Activated CD4-positive, alpha-beta memory T cell treated with anti-CD3 and anti-CD28 coated beads for 36 hours (primary cell): ENCODE measurements at places on chromosomes 1 and 21. TPM values are rescaled to one million over a fixed set of nuclear protein-coding genes. Genes with fewer than 3 reads are reported as not detected.

DNA sequence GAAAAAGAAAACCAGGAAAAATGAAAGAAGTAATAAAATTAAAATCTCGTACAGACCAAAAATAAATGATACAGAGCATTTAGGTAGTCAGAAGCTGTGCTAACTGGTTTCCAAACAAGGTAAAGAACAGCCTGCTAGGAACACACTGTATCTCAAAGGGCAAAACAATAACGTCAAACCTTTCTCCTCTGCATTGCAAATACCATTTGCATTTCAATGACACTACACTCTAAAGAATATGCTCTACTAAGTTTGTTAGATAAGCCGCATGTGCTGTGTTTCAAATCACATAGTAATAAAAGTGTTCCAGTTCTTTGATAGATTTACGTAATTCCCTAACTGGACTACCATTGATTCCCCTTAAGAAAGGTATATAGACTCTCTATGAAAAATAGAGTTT lies 648.8 kb downstream of the PLA2G4A start:
- no peak for DNase-seq

- DNase-seq, result no peak
These were observed 85.9 kb upstream of the IVNS1ABP start for GRCh38 chr1:185402930-185403329.

- DNase-seq, result no peak
These were observed 24.0 kb downstream of the L1TD1 start for GRCh38 chr1:62218604-62219003.

DNA sequence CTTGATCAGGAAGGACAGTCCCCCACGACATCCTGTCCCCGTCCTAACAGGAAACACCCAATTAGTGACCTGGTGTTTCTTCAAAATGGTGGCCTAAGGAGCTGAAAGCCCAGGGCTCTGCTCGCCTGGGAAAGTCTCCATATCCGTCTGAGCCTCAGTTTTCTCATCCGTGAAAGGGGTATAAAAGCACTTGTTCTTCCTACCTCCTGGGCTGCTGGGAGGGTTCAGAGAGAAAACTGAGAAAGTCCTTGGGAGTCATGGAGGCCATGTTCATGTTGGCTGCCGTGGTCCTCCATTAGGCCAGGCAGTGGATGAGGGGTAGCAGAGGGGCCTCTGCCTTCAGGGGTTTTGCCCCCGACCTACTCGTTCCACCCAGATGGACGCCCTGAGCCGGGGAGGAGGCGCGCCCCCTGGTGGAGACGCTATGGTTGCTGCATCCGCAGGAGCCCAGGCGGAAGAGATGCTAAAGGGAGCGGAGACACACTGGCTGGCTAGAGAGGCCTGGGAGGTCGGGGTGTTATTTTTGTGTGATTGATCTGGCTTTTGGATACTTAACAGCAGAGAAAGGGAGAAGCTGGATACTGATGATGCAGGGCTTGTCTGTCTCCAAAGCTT lies 113.5 kb downstream of the PRDM2 start:
- peak; percentile 73 for DNase-seq

GRCh38 chr1:8004113-8004802 lies 21.9 kb downstream of the ERRFI1 start:
- DNase-seq, result no peak

- peak; percentile 40 for DNase-seq
These were observed 8.6 kb downstream of the LAMC2 start for GRCh38 chr1:183194527-183195141.

DNA sequence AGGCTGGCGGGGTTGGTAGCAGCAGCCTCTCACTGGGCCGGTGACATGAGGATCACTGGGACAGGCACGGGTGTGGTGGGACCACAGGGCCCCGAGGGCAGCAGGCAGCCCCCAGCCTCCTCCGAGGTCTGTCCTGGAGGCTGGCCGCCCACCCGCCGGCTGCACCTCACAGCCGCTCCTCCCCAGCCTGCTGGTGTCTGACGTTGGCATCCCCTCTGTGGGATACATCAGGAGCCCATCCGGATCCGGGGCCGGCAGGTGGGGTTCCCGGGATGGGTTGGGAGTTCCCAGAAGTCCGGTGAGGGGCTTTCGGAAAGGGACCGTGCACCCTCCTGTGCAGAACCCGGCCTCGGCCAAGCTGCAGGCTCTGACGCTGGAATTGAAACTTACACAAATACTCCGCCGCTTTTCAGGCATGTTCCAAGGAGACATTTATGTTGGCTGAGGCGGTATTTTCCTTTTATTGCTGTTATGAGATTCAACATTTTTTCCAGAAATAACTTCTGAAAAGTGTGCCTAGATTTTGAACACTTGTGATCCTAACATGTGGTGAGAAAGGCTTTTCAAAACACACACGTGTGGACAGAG lies 142.1 kb upstream of the ARHGEF16 start:
- no peak for DNase-seq

DNA sequence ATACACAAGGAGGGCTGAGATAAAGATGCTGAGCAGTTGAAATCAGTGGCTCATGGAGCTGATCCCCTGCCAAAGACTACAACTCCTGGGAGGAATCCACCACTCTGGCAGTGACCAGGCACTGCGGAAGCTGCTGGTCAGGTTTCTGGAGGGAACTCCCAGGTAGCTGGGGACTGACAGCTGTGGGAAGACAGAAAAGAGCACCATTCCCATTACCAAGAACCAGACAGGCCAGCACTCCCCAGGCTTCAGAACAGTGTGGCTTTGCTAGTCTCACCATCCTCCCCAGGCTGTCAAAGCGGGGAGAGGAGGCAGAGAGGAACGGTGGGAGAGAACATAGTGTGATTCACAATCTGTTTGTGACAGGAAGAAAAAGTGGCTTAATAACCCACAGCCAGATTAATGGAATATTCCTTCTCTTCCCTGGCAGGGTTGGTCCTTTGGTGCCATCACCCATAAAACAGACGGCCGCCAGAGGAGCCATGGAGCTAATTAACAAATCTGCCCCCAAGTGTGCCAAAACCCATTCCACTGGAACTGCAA lies 92.1 kb downstream of the MAB21L3 start:
- DNase-seq, result no peak

Gene SLC25A34
- 1.5 TPM for total RNA-seq

- no peak for DNase-seq
These were observed 1171.0 kb downstream of the MRPL39 start for GRCh38 chr21:24436236-24436635.

- DNase-seq, result peak; percentile 55
These were observed 34.0 kb downstream of the PCSK9 start for GRCh38 chr1:55073187-55073916.

DNA sequence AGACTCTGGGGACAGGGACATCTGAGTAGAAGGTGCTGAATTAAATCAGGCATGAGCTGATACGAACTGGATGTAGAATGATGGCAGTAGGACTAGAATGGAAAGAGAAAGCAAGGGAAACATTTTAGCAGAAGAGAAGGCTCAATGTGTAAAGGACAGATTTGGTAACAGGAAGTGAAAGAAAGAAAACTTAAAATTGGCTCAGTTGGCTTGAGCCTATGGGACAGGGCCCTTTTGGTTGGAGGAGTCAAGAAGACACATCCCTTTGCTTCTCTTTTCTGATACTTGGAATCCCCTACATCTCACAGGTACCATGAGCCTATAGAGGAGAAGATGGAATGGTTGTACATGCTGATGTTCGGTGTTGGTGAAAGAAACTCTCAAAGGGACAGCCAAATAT lies 300.6 kb upstream of the PLXNA2 start:
- DNase-seq, result no peak

DNA sequence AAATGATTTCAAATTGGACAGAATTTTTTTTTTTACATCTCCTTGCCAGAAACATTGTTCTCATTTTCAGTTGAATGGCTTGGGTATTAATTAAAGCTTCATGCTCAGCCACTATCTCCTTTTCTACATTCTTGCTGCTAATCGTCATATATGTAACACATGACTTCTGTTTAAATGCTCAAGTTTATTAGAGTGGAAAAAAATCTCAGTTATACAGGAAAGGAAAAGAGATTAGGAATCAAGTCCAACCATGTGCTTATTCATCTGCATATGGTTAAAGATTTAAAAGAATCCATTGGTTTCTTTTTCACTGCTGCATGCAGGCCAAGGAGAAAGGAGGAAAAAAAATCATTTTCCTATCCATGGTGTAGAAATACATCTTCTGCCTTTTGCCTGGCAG lies 47.3 kb upstream of the CNN3 start:
- no peak for DNase-seq

DNA sequence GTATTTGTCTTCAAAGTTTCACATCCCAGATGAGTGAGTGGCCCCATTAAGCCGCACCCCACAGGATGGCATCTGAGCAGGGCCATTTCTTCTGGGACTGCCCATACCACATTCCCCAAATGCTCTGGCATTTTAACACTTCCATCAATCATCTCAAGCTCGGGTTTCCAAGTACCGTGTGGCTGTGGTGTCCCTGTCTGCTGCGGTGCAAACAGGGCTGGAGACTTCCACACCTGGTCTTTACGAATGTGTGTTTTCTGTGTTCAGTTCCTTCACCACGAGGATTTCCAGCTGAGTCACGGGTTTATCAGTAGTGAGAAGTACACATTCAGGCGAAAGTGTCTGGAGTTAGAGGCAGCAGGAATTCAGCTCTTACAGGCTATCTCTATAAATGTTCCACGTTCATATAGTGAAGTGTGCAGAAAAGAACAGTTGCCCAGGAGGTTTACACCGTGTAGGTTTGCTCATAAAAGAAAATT lies 195.2 kb downstream of the RHOU start:
- DNase-seq, result no peak

- no peak for DNase-seq
These were observed 357.9 kb upstream of the DUSP10 start for GRCh38 chr1:222099746-222100145.

GRCh38 chr1:62325081-62325480 lies 5.8 kb upstream of the KANK4 start:
- no peak for DNase-seq

Gene LMX1A
- not detected for total RNA-seq

Gene SPRR1B
- not detected for total RNA-seq

DNA sequence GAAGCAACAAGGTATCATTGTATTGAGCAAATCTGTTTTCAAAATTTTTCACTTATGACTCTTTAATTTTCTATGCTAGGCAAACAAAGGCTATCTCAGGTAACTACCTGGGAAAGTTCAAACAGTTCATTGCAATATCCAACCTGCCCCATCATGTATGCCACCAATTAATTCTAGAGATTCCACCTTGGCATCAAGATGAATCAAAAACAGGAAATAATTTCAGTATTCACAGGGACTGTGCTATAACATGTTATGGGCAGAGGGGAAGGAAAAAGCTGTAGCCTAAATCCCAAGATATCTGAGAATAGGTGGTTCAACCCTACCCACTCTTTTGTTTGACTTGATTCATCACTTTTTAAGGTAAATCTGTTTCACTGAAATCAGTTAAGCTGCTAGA lies 67.5 kb upstream of the SH3GLB1 start:
- no peak for DNase-seq

DNA sequence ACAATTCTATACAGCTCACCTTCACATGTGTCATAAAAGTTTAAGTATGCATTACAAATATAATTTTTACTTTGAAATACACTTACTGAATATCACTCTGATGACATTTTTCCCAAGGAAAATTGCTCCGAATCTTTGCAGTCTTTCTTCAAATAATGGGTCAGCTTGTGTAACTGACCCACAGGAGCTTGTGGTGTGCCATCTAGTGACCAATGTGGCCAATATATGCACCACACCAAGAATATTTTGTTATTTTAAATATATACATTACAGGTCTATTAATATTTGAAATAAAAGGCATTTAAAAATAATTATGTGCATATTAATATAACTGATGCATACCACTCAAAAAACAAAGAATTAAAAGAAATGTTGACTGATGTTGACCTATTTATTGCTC lies 271.4 kb downstream of the TBX15 start:
- DNase-seq, result no peak

- DNase-seq, result peak; percentile 94
These were observed 721 bp downstream of the PBXIP1 start for GRCh38 chr1:154955039-154955717.

- DNase-seq, result no peak
These were observed 103.6 kb upstream of the BACE2 start for GRCh38 chr21:41064334-41064791.

- DNase-seq, result no peak
These were observed 1.0 kb upstream of the DIRAS3 start for GRCh38 chr1:68051475-68051874.

DNA sequence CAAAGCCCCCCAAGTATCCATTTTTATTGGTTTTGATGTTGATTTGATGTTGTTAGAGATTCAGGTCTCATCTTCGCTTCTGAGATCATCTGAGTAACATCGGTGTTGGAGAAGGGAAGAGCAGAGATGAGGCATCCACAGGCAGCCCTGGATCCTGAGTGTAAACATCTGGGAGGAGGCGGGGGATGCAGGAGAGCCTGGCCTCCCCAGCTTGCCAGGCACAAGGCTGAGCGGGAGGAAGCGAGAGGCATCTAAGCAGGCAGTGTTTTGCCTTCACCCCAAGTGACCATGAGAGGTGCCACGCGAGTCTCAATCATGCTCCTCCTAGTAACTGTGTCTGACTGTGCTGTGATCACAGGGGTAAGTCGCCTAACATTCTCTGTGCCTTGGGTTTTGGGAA lies at the start of gene PROK1:
TSS of gene PROK1 (plus strand) at position 221 of the 400 bp plus-strand sequence. CDS start at position 289, 68 bp downstream.
- no peak for DNase-seq

DNA sequence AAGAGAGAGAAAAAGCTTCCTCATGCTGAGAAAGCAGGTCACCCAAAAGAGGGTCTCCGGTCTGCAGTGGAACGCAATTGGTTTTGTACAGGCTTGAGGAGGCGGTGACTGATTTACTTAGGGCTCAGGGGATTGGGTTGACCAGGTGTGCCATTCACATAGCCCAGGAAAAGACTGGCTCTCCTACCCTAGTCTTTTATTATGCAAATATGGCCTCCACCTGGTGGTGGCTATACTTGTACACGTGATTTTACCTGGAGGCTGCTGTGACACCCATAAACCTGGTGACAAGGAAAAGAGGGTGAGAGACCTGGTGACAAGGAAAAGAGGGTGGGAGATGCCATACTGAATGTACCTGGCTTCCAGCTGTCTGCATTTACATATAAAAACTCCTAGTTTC lies 49.9 kb downstream of the DNTTIP2 start:
- DNase-seq, result no peak

Gene HMCN1
- total RNA-seq, result not detected

GRCh38 chr21:46621457-46622182 lies 13.9 kb upstream of the PRMT2 start:
- peak; percentile 28 for DNase-seq

- no peak for DNase-seq
These were observed 33.3 kb upstream of the CNTN2 start for GRCh38 chr1:205009670-205010069.

DNA sequence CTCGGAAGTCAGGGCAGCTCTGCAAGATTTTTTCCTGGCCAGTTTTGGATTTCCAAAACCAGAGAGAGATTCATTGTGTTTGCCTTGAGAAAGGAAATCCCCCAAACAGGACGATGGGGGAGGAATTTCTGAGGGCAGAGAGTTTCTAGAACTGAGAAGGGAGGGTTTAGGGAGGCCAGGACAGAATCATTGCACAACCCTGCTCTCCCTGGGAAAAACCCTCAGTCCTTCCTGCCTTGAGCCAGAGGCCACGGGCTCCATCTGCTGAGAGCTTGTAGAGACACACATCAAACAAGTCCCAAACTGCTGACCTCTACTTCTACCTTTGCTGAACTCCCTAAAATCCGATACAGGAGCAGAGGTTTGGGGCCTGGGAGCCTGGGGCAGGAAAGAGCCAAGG lies 99.7 kb downstream of the NMNAT2 start:
- peak; percentile 15 for DNase-seq
